ENCODE measurements at places on chromosomes 3 and 15.

- DNase-seq: no peak
- no peaks in the 10 kb centered on the region for H3K4me1 ChIP-seq
- H3K4me3 ChIP-seq: no peak overlapping the region
- peak overlapping the region; percentile 89 for H3K27ac ChIP-seq
These were observed 7.0 kb upstream of the TM4SF18 start for GRCh38 chr3:149340310-149340933.

DNA sequence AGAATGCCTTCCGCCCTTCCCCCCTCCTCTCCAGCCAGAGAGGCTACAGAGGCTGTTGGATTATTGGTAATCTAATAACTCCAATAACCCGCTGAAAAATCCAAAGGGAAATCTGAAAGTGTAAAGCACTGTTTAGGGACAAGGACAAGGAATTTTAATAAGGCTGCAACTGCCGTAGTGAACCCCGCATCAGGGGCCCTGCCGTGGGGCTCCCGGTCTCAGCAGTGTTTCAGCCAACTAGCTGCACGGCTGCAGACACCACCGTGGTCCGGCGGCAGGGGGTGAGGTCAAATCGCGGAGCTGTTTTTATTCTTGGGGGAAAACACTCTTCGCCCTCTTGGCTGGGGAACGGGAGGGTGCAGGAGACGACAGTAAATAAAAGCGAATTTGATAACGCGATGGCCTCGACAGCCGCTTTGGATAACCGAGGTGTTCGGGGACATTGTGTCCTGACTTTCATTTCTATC lies 6.1 kb downstream of the BCL6 start:
- H3K4me3 ChIP-seq: peak overlapping the region; percentile 63
- no peaks in the 10 kb centered on the region for H3K27me3 ChIP-seq
- DNase-seq: no peak

DNA sequence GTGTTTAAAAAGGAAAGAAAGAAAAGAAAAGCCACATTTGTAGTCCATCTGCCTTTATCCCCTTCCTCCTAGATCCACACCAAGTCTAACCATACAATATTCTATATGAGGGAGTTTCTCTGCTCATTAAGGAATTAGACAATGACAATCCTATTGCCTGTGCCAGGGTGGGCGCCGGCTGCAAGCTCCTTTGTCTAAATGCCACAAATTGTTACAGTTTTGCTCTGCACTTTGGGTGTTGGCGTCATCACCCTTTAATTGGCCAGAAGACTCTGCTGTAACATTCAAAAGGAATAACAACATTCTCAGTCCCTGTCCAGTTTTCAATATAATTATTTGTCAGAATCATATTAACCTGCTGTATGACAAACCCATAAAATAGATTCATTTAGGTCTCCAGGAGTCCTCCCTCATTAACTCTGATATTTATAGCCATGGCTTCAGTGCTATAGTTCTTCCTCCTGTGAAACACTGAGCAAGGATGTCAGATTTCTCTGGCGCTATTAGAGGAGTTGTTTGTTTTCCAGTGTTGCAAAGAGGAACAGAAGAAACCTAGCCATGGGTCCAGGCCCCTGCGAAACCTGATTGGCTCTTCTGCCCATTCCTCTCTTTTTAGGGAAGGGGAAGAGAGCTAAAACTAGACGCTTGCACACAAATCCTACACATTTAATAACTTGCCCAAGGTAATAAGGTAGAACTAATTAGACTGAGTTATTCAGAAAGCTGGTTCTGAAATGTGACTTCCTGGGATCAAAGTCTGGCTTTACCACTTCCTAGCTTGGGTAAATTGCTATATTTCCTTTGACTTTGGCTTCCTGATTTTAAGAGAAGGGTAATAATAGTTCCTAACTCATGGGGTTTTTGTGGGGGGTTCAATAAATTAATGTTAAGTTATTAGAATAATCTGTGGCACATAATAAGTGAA lies 112.4 kb downstream of the CD47 start:
- H3K4me3 ChIP-seq: no peak overlapping the region
- no peaks in the 10 kb centered on the region for H3K27me3 ChIP-seq
- no peaks in the 10 kb centered on the region for H3K4me1 ChIP-seq
- DNase-seq: no peak

DNA sequence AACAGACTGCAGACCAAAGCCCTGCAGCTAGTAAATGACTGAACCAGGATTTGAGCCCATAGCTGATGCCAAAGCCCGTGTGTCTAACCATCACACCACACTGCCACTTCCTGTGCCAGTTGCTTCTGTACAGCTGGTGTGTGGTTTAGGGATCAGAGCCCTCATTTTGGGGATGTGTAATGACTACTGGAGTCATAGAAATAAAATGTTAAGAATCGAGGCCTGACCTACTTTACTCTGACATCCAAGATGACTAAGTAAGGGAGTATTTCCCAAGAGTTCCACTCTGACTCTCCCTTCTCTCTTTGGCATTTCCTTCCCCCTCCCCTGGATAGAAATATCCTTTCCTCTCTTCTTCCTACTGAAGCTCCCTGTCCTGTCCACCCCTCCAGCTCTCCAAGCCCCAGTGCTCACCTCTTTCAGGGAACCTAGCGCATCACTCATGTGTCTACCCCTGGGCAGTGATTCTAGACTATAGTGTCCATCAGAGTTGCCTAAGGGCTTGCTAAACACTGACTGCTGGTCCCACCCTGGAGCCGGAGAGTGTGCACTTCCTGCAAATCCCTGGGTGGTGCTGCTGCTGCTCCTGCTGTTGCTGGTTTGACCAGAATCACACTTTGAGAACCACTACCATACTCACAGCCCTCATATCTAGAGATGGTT lies 53.8 kb downstream of the MGLL start:
- no peaks in the 10 kb centered on the region for H3K4me1 ChIP-seq
- no peaks in the 10 kb centered on the region for H3K27me3 ChIP-seq
- no peak for DNase-seq
- H3K36me3 ChIP-seq: no peaks in the 10 kb centered on the region

DNA sequence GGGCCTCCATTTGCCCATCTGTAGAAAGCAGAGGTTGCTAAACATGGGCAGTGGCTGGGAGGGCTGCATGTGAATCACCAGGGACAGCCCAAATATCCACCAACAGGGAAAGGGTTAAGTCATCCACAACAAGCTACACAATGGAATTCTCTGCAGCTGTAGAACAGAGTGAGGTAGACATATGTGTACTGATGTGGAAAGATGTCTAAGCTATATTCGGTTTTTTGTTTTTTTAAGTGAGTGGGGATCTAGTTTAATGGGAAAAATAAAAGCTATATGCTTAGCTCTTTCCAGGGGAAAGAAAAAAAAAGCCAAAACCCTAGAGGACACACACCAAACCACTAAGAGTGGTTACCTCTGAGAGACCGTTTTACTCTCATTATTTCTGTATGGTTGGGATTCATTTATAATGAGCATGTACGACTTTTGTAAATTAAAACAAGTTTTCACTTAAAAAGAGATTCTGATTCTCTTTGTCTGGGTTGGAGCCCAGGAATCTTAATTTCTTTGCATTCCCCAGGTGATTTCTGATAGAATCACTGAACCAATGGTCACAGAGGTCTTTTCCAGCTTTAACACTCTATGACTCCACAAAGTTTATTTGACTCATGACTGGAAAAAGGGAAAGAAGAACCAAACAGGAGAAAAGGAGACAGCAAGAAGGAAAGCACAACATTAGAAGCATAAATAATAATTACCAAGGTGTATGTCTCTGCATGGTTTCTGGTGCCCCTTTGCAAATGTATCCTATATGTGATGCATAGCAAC lies 19.1 kb downstream of the CRABP1 start:
- no peaks in the 10 kb centered on the region for H3K4me1 ChIP-seq
- H3K27me3 ChIP-seq: no peaks in the 10 kb centered on the region
- no peak overlapping the region for H3K27ac ChIP-seq
- no peaks in the 10 kb centered on the region for H3K36me3 ChIP-seq
- no peak overlapping the region for H3K4me3 ChIP-seq

- DNase-seq: no peak
- H3K4me1 ChIP-seq: peaks cover 6% of the 10 kb centered on the region
- H3K4me3 ChIP-seq: no peak overlapping the region
- no peaks in the 10 kb centered on the region for H3K27me3 ChIP-seq
- H3K27ac ChIP-seq: peak overlapping the region; percentile 76
- H3K36me3 ChIP-seq: no peaks in the 10 kb centered on the region
These were observed 102.1 kb downstream of the VGLL4 start for GRCh38 chr3:11541321-11542303.

GRCh38 chr15:101725073-101725472 lies 800 bp upstream of the TARS3 start:
- no peak for DNase-seq
- no peaks in the 10 kb centered on the region for H3K36me3 ChIP-seq
- H3K4me1 ChIP-seq: no peaks in the 10 kb centered on the region
- H3K27me3 ChIP-seq: no peaks in the 10 kb centered on the region

GRCh38 chr3:52176180-52176752 lies 21.7 kb upstream of the ALAS1 start:
- H3K36me3 ChIP-seq: no peaks in the 10 kb centered on the region
- H3K4me1 ChIP-seq: no peaks in the 10 kb centered on the region
- DNase-seq: no peak
- no peak overlapping the region for H3K27ac ChIP-seq
- H3K4me3 ChIP-seq: no peak overlapping the region

- peak overlapping the region; percentile 98 for H3K27ac ChIP-seq
- peaks cover 3% of the 10 kb centered on the region for H3K4me1 ChIP-seq
These were observed 1.3 kb upstream of the MEF2A start for GRCh38 chr15:99564221-99565048.

All from uterus (tissue), 4 donors.